ENCODE measurements at places on chromosomes 5 and 9.
A peak's percentile ranks its signal among the peaks of the same experiment; 100 is the strongest.

- DNase-seq, result no peak
Observed at GRCh38 chr9:77469515-77470231, 178.4 kb downstream of the GNA14 start.

DNA sequence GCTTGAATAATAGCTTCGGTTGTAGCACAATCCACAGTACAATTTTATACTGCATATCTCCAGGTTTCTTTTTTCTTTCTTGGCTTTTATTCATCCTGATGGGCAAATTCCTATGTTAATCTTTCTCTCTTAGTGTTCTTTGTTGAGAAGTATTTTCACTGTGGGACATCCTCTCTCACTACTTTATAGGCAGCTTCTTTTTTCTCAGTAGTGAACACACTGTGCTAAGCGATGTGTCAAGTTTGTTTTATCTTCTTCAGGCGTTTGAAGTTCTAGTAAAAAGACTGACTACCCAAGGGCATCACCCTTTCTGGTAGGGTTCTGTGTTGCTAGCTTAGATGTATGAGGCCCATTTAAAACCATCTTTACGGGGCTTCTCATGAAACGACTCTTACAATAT, 182.1 kb downstream of the FAM170A start:
- DNase-seq, result no peak

- DNase-seq, result no peak
Observed at GRCh38 chr5:172717481-172718195, 53.4 kb downstream of the DUSP1 start.

- no peak for DNase-seq
Observed at GRCh38 chr9:4668604-4669003, 2.3 kb upstream of the SPATA6L start.

- no peak for DNase-seq
Observed at GRCh38 chr5:39555788-39556187, 131.0 kb upstream of the DAB2 start.

DNA sequence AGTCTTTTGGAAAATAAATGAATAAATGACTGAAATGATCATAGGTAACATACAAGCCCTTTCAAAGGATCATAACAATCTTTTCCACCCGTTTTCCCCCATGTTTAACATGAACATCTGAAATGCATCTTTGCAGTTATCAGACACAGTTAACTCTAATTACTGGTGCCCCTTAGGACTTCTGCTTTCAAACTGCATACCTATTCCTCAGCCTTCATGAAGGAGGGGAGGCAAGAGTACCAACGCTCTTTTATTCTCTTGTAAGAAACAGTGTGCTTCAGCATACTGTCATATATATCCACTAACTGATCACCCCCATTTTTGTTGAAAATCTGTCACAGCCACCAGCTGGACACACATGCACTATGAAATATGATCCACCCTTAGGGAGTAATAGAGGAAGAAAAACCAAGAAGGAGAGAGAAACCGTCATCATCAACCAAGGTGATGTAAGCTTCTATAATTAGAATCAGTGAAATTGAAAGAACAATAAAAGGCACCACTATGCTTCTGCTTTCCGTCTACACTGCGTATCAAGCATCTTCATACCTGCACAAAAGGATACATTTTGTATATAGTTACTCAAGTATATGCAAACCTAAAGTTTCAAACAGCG, 98.7 kb downstream of the RAPGEF6 start:
- no peak for DNase-seq

DNA sequence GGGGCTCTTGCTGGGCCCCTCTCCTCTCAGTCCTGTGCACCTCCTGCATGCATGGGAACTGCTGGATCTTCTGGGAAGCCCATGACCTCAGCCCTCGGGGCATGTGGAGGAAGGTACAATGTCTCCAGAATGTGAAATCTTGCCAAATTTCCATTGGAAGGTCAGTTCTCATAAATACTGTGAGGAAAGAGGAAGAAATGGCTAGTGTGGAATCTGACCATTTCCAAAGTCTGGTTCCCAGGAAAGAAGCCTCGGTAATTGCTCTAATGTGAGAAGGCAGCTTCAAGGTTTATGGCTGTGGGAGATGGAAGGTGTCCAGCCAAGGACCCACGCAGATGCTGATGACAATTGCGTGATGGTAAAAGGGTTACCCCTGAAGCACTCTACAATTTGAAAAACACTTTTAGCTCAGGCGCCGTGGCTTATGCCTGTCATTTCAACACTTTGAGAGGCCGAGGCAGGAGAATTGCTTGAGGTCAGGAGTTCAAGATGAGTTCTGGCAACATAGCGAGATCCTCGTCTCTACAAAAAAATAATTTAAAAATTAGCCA, 8.1 kb upstream of the IL17B start:
- DNase-seq, result no peak

DNA sequence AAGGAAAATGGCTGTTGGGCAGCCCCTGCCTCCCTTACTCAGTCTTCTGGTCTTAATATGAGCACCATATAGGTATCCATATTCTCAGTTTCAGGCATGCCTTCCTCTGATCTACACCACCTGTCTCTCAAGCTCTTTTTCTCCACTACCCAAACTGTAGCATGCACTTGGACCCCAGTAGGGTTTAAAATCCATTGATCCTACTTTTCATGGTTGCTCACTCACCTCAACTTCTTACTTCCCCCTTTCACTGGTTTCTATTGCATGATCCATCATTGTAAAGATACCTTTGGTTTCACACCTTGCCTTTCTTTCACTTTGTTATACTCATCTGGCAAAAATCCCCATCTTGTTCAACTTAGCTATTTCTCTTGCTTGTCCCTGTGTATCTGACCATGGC, 159.4 kb downstream of the KDM4C start:
- no peak for DNase-seq

GRCh38 chr9:106953174-106953573, 90.2 kb downstream of the ZNF462 start:
- no peak for DNase-seq

GRCh38 chr5:107396351-107396690, 274.4 kb downstream of the EFNA5 start:
- no peak for DNase-seq

DNA sequence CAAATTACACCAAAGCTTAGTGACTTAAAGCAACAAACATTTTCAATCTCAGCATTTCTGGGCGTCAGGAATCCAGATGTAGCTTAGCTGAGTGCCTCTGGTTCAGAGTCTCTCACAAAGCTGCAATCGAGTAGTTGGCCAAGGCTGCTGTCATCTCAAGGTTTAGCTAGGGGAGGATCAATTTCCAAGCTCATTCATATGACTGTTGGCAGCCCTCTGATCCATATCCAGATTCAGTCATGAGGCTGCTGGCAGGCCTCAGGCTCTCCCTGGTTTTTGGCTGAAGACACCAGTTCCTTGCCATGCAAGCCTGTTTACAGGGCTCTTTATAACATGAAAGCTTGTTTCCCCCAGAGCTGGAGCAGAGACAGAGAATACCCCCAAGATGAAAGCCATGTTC, 419.5 kb upstream of the TLE4 start:
- no peak for DNase-seq

DNA sequence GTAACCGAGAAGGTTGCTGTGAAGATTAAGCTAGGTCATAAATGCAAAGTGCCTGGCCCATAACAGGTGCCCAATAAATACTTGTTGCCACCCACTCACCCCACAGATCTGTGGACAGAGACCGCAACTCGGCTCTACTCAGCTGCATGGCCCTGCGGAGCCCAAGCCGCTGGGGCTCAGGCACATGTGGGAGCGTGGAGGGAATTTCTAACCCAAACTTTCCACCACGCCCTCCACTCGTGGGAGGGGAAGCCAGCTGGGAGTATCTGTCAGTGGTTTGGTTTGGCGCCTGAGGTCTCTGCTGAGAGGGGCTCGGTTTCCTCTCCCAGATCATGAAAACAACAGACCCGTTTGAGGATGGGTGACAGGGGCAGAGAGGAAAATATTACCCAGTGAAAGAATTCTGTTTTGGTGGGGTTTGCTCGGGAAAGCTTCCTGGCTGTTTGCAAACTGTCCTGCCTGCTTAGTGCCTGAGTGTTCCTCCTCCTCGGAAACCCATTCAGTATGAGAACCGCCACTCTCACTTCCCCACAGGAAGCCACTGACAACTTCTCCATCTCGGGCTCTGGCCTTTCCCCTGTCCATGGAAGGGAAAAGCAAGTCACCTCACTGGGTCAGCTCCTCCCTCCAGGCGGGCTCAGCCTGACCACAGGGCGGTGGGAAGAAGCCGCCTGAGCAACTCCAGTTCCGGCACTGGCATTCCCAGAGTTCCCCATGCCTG, 60.1 kb downstream of the RGS3 start:
- no peak for DNase-seq

GRCh38 chr9:94851467-94851866, 125.0 kb downstream of the AOPEP start:
- DNase-seq, result no peak

GRCh38 chr9:130433168-130433946, 11.4 kb upstream of the ASS1 start:
- peak; percentile 76 for DNase-seq

DNA sequence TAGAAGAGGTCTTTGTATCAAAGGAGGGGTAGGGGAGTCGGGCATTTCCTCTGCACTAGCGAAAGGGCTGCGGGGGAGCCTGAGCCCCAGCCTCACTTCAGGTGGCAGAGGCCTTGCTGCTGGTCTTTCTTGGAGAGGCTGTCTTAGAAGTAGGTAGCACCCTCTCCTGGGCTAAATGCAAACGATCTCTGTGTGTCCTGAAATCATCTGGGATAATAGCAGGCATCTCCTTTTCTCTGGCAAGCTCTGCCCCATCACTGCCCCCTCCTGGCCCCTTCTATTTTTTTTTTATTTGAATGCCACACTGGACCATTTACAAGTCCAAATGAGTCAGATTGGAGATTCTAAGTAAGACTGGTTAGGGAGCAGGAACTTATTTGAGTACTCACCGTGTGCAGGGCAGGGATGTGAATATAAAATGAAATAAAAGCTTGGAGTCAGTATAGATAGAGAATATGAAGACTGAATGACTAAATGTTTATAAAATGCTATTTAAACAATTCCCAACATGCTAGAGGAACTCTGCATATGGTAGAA, 137.1 kb downstream of the FGF1 start:
- DNase-seq, result peak; percentile 72

GRCh38 chr5:20335978-20336377, 348.0 kb upstream of the CDH18 start:
- peak; percentile 25 for DNase-seq

DNA sequence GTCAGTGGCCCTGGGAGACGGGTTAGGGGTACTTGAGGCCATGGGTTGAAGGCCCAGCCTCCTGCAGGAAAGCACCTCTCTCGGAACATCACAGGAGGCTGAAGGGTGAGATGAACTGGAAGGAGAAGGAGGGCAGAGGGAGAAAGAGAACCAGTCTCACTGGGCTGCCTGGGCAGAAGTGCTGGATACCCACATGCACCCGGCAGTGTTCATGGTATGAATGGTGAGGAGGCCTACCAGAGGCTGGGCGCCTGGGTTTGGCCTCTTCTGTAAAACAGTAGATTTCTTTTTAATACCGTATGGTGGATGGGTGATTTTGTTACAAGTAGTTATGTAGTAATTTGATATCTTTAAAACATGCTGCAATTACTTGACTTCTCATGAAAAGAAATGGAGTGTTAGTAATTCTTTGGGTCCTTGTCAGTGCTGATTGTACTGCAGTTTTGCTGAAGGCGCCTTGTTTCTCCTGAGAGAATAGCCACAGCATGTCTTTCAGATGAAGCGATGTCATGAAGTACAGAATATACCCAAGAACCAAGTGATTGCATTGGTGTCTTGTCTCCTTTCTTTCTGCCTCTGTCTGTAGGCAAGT, 258.6 kb downstream of the FANCC start:
- no peak for DNase-seq

GRCh38 chr5:142929587-142929986, 159.4 kb downstream of the ARHGAP26 start:
- DNase-seq, result no peak

DNA sequence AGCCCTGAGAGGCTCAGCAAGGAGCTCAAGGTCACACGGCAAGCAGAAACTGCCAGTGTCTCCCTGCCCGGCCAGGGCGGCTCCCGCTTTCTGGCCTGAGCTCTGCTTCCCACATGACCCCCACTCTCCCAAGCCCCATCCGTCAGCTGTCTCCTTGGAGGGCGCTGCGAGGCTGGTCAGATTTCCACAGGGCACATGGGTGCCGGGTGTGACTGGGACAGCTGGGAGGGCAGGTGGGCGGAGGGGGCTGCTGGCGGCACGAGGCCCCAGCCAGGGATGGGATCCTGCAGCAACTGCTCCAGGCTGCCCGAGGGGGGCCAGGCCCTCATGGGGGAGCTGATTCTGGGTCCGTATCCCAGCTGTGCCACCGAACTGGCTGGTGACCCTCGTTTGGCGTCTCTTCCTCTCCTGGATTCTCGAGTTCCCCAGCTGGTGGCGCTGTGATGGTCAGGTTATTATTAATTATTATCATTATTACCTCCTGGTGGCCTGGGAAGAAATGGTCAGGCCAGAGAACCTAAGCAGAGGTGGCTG, 12.9 kb upstream of the WDR38 start:
- DNase-seq, result peak; percentile 61

GRCh38 chr5:107422494-107422893, 248.2 kb downstream of the EFNA5 start:
- DNase-seq, result no peak

DNA sequence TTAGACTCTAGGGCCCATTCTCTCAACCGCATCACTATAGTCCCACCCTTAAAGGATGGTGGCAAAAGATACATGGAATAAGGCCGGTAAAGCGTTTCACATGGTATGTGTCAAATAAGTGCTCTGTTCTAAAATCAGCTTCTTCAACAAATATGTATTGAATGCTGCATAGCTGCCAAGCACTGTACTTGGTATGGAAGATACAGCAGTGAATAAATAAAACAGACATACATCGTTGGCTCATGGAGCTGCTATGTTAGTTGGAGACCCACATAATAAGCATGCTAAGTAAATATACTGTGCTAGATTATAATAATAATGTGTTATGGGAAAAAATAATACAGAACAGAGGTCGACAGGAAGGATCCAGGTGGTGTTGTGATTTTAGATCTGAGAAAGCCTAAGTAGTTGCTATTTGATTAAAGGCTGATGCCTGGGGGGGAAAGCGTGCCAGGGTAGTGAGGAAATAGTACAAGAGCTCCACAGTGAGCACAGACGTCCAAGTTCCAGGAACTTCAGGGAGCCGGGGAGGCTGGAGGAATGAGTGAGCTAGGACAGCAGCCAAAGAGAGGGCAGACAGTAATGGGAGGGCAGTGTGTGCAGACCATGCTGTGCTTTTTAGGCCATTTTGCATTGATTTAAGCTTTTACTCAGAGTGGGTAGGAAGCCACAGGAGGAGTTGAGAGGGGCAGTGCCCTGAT, 93.7 kb downstream of the JAKMIP2 start:
- DNase-seq, result no peak

DNA sequence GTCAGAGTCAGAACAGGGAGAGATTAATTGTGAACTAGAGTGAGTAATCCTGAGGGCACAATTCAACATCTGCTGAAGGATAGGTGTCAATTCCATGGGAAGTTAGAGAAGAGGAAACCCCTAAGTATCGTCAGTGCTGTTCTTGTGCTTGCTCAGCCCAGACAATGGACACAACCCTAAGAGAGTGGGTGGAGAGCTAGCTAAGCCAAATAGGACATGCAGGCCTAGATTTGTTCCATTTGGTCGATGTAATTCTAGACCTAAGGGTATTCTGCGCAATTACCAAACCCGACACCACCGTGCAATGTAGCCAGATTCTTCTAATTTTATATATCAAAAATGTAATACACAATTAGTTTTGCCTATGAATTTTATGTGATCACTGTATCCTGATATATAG, 431.6 kb downstream of the SH3GL2 start:
- no peak for DNase-seq

GRCh38 chr5:85096421-85096820, 711.7 kb upstream of the EDIL3 start:
- DNase-seq, result no peak

Data from WTC11 (cell line).